Esophagus mucosa (tissue), 1 donor: ENCODE measurements at places on chromosomes 7 and 10. TPM values are rescaled to one million over a fixed set of nuclear protein-coding genes. Genes with fewer than 3 reads are reported as not detected.

Gene SEMA3C
- 9.5 TPM for total RNA-seq

Gene CYP3A7
- not detected for total RNA-seq

Gene TMEM60
- 5.9 TPM for total RNA-seq

- no peak for ATAC-seq
Measured at GRCh38 chr7:158976468-158976848, 120.1 kb downstream of the DYNC2I1 start.

DNA sequence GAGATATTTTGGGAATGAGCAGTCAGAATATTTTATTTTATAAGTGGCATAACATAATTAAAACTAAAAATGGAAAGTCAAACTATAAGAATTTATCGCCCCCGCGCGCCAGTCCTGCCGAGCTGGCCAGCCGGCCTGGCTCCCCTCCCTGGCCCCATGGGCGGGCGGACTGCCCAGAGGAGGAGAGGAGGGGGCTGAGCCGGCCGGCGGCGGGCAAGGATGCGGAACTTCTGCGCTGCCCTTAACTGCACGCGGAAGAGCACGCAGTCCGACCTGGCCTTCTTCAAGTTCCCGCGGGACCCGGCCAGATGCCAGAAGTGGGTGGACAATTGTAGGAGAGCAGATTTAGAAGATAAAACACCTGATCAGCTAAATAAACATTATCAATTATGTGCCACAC, 96.8 kb downstream of the DKK1 start:
- no peak for ATAC-seq

DNA sequence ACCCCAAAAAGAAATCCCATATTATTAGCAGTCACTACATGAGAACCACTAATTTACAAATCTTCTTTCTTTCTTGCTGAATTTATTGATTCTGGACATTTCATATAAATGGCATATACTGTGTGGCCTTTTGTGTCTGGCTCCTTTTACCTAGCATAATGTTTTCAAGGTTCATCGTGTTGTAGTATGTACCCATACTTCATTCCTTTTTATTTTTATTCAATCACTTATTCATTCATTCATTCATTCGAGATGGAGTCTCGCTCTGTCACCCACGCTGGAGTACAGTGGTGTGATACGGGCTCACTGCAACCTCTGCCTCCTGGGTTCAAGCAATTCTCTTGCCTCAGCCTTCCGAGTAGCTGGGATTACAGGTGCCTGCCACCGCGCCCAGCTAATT, 21.9 kb downstream of the VPS26A start:
- ATAC-seq = no peak

DNA sequence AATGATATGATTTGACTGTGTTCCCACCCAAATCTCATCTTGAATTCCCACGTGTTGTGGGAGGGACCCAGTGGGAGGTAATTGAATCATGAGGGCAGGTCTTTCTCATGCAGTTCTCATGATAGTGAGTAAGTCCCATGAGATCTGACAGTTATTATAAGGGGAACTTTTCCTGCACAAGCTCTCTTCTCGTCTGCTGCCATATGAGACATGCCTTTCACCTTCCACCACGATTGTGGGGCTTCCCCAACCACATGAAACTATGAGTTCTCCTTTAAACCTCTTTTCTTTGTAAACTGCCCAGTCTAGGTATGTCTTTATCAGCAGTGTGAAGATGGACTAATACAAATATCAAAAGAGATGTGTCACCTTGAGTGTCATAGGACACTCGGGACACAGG, 502.7 kb upstream of the PODXL start:
- no peak for ATAC-seq

DNA sequence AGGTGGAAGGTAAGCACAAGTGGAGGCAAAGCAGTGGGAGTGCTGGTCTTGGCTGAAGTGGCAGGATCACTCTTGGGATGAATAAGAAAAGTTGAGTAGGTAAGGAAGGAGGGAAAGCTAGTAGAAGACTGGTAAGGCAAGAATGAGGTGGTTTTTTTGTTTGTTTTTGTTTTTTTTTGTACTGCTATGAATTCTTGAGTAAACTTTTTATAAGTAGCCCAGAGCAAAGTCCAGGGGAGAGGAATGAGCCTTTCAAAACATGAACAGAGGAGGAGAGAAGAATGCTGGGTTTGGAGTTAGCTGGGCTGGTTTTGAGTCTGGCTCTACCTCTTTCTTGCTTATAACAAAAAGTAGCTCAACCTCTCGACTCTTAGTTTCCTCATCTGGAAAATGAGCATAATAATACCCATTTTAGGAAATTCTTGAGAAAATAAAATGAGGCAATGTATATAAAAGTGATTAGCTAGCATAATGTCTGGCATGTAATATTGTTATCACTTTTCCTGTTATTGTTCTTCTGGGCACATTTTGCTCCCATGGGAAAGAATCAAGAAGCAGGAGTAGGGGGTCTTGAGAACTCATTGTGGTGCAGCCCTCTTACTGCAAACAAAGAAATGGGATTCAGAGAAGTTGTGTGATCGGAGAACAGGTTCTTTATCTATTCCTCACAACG, 24.1 kb upstream of the LRRC17 start:
- ATAC-seq = no peak

GRCh38 chr10:88901206-88901983, 21.4 kb downstream of the STAMBPL1 start:
- ATAC-seq = peak; percentile 35

DNA sequence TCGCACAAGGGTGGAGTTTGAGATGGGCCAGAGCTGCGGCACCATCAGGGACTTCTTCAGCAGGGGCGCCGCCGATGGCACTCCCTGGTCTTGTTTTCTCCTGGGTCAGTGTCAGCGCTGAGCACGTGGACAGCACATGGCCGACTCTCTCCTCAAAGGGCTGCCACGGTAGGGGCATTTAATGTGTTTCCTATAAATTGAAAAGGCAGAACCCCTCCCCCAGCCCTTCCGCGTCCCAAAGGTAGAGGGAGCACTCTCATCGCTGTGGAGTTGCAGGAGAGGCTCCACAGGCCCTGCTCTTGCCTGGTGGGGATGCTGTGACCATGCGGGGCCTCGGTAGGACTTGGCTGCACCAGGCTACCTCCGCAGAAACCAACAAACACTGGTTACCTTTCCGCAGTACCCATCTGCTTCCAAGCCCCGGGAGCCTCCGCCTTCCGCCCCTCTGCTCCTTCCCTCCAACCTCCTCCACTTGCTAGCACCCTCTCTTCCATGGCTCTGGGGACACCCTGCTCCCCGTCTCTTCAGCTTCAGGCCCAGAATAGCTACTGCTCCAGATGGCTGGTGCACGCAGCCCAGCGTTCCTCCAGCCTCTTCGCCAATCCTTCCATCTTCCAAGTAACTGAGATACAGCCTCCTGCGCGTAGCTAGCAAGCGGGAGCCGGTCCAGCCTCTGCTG, 166.3 kb upstream of the ADCY1 start:
- ATAC-seq = no peak
